Activated gamma-delta T cell treated with Interleukin-2 at 50 U/mL for 16 hours (primary cell): ENCODE measurements at places on chromosomes 2 and 18.

DNA sequence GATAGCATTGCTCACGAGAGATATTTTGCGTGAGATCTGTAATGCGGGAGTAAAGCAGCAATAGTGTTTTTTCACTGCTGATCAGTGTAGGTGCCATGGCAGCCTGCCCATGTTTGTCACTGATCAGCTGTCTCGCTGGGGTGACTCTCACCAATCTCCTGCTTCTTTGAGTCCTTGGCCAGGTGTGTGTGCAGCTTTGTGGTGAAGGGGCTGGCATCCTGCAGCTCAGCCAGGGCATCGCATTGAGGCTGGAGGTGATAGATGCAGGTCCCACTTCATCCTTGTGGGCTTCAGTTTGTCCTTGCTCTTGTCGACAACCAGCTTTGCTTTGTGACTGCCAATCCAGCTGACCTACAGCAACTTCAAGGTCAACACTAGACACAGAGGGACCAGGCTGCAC, 258.3 kb upstream of the CXCR4 start:
- DNase-seq: no peak

- no peak for DNase-seq
These were observed 205.1 kb downstream of the NDUFA10 start for GRCh38 chr2:239819974-239820555.

GRCh38 chr18:71986351-71987050, 557.6 kb downstream of the CBLN2 start:
- no peak for DNase-seq

- no peak for DNase-seq
These were observed 51.4 kb upstream of the SCN1A start for GRCh38 chr2:166179201-166179600.

DNA sequence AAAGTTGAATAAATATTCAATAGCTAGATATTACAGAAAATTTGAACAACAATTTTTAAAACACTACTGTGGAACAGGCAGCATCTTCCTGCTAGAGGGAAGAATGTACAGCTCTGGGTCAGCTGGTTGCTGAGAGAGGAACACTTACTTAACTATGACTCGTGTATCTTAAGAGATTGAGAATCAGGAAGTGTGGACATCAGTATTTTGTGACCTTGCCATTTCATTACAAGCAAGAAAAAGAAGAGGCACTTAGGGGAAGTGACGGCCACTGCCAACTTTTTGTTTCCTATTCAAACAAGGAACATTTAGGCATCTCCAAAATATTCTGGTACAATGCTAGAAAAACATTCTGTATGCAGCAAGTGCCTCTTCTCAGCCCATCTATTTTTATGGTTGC, 45.9 kb downstream of the ITPRID2 start:
- no peak for DNase-seq
